T-cell (primary cell): ENCODE measurements at places on chromosomes 16 and 17. TPM values are rescaled to one million over a fixed set of nuclear protein-coding genes. Genes with fewer than 3 reads are reported as not detected.

CDC42EP4 gene
- 1.1 TPM for total RNA-seq

DNA sequence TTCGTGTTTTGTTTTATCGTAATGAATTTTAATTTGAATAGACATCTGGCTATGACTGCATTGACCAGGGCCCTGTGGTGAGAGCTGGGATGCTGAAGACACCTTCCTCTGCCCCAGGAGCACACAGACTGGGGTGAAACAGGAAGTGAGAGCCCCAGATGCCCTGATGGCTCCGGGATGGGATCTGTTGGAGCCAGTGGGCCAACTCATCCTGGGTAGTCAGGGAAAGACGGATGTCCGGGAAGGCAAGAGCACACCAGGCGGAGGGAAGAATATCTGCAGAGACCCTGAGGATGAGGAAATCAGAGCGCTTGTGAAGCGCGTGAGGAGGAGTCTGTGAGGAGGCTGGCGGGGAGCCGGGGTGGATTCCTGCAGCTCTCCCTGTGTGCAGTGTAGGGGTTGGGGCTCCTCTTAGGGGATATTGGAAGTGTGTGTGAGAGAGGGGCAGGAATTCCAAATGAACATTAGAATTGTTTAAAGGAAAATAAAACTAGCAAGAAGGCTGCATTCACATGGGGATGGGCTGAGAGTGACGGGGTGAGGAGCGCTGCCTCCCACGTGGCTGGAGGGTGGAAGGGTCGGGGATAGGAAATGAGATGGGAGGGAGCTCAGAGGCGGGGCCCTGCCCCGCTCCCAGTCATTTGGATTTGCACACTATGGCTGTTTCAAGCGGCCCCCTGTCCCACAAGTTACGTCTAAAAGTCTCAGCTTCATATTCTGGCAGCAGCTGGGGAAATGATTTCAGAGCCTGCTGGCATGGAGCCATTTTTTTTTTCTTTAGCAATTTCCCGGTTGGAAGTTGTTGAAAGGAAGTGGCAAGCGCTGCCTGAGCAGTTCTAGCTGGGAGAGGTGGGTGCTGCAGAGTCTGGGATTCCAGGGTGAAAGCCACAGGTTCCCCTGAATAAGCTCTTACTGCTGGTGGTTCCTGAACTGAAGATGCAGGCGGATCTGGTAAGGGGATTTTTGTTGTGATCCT, 71.2 kb upstream of the LGALS9 start:
- no peak for DNase-seq
- H3K27ac ChIP-seq, result no peak overlapping the region
- peaks cover 10% of the 10 kb centered on the region for H3K36me3 ChIP-seq
- no peaks in the 10 kb centered on the region for H3K4me1 ChIP-seq
- no peaks in the 10 kb centered on the region for H3K27me3 ChIP-seq
- H3K4me3 ChIP-seq, result no peak overlapping the region

GRCh38 chr16:68608330-68608729, 36.8 kb upstream of the CDH3 start:
- H3K27me3 ChIP-seq, result no peaks in the 10 kb centered on the region
- no peaks in the 10 kb centered on the region for H3K4me1 ChIP-seq
- H3K27ac ChIP-seq, result no peak overlapping the region
- no peak overlapping the region for H3K4me3 ChIP-seq

CDH3 gene
- total RNA-seq, result not detected

- DNase-seq, result no peak
- H3K27me3 ChIP-seq, result no peaks in the 10 kb centered on the region
- H3K4me1 ChIP-seq, result no peaks in the 10 kb centered on the region
- H3K36me3 ChIP-seq, result no peaks in the 10 kb centered on the region
These were observed 141.4 kb downstream of the PMP22 start for GRCh38 chr17:15123593-15124263.

GRCh38 chr16:53664724-53665345, 38.8 kb downstream of the RPGRIP1L start:
- no peak for DNase-seq
- no peak overlapping the region for H3K27ac ChIP-seq
- no peak overlapping the region for H3K4me3 ChIP-seq
- no peaks in the 10 kb centered on the region for H3K4me1 ChIP-seq
- H3K27me3 ChIP-seq, result no peaks in the 10 kb centered on the region
- no peaks in the 10 kb centered on the region for H3K36me3 ChIP-seq

DNA sequence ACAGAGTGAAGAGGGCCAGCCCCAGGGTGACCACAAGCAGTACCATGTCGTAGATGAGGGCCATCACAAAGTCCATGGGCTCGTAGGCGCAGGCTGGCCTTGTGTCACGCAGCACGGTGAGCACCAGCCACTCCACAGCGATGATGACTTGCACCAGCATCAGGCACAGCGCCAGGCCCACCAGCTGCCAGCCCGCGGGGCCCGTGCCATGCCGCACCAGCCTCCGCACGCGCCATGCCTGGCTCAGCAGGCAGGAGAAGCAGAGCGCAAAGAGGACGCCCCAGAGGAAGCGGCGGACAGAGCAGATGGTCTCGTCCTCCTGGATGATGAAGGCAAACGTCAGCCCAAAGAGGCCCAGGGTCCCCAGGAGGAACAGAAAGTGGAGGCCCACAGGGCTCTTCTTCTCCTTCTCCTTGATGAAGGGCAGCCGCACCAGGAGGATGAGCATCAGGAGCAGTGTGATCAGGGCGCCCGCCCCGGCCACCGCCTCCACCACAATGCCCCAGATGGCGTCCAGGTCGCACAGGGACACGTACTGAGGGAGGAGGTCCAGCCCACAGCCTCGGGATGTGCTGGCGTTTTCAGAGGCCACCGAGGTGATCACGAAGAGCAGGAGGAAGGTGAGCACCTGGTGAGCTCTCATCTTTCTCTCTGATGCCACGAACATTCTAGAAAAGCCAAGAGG, 12.3 kb downstream of the GPRC5B start:
- H3K4me3 ChIP-seq, result no peak overlapping the region

NBR1 gene
- total RNA-seq, result 82.2 TPM

GRCh38 chr17:77424585-77425344, 284.0 kb downstream of the SEC14L1 start:
- H3K4me3 ChIP-seq, result no peak overlapping the region
- peaks cover 21% of the 10 kb centered on the region for H3K36me3 ChIP-seq
- H3K27ac ChIP-seq, result peak overlapping the region; percentile 38
- peaks cover 96% of the 10 kb centered on the region for H3K4me1 ChIP-seq
